ENCODE measurements at places on chromosomes 6 and 20. TPM values are rescaled to one million over a fixed set of nuclear protein-coding genes. Genes with fewer than 3 reads are reported as not detected.

RNF39 gene
- total RNA-seq, result not detected

ACAT2 gene
- 7.3 TPM for total RNA-seq

SEMG2 gene
- total RNA-seq, result not detected

WFDC10B gene
- total RNA-seq, result not detected

LST1 gene
- total RNA-seq, result 58.0 TPM

MRAP2 gene
- total RNA-seq, result 0.12 TPM

TMEM63B gene
- 52.9 TPM for total RNA-seq

NKAPL gene
- total RNA-seq, result 5.3 TPM

ABCC10 gene
- 9.8 TPM for total RNA-seq

C20orf202 gene
- total RNA-seq, result 0.28 TPM

SLC17A3 gene
- not detected for total RNA-seq

LIN28B gene
- total RNA-seq, result not detected

SIM1 gene
- not detected for total RNA-seq

NRN1 gene
- 9.6 TPM for total RNA-seq

CYP24A1 gene
- total RNA-seq, result not detected

GCNT2 gene
- 47.9 TPM for total RNA-seq

GSTA1 gene
- total RNA-seq, result not detected

TINAG gene
- total RNA-seq, result 0.56 TPM

SLC35D3 gene
- not detected for total RNA-seq

TFAP2B gene
- total RNA-seq, result not detected

CLVS2 gene
- not detected for total RNA-seq

IP6K3 gene
- 29.1 TPM for total RNA-seq

PKHD1 gene
- 0.02 TPM for total RNA-seq

BTBD3 gene
- 24.3 TPM for total RNA-seq

GPX5 gene
- not detected for total RNA-seq

PSORS1C1 gene
- 5.5 TPM for total RNA-seq

RING1 gene
- total RNA-seq, result 8.4 TPM
